ENCODE measurements at places on chromosomes 3 and 15.

DNA sequence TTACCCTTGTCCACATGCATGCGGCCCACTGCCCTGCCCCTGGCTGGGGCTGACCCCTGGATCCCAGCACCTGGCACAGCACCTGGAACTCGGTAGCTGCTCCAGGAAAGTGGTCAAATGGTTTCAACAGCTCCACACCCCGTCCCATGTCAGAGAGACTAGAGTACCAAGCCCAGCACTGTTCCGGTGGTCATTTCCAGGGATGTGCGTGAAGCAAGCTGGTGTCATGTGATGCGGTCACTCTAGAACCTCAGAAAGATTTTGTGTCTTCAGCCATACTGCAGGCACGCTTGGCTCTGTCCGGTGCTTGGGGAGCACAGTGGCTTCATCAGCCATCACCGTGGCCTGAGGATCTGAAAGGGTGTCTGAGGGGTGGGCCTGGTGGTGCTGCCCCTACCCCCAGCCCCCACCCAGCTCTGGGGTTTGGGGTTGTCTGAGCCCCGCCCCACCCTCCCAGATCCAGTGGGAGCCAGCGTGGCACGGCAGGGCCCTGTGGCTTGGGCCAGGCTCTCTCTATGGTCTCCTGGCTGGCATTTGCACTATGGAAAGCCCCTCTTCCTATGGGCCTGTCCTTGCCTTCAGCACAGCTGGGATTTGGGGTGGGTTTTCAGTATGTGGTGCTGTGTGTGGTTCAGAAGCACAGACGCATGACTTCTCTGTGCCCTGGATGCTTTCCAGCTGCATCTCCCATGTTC is 15.3 kb downstream of the APBA2 start:
- DNase-seq = no peak

DNA sequence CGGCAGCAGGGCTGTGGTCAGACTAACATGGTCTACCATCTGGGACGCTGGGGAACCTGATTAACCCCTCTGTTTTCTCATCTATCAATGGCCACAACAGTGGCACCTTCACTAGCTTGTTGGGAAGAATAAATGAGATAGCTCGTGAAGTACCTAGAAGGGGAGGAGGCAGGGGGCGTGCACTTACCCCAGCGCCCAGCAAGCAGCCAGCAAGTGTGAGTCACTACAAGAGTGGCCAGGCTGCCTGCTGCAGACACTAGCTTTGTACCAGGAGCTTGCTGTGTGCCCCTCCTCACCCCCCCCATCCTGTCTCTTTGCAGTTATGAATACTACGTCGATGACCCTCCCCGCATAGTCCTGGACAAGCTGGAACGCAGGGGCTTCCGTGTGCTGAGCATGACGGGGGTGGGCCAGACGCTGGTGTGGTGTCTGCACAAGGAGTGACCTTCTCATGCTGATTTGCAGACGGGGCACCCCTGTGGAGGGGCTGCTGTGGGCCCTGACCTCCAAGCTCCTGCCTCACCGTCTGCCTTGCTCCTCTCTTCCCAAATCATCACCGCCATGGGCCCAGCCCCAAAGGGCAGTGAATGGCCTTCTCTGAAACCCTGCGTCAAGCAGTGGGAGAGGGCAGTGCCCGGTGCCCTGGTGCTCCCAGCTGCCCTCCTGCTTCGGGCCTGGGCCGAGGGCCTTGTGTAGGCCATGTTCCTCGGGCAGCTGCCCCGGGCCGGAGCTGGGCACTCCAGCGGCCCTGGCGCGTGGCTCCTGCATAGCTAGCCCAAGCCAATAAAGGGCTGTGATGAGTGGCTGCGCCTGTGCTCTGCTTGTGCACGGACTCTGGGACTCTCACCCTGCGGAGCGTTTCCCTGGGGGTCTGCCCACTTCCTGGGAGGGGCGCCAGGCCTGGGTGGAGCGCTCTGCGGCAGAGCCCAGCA is 2.6 kb upstream of the C15orf62 start:
- DNase-seq = no peak

GRCh38 chr15:50463423-50464358 is 39.5 kb downstream of the USP8 start:
- DNase-seq = no peak

- DNase-seq = no peak
Measured at GRCh38 chr3:135169651-135170050, 374.6 kb downstream of the EPHB1 start.

GRCh38 chr3:116285781-116286421 is 159.4 kb downstream of the LSAMP start:
- DNase-seq = no peak

GRCh38 chr15:74651242-74651741 is 35.7 kb downstream of the CLK3 start:
- DNase-seq = no peak

GRCh38 chr3:64057231-64057630 is 33.9 kb upstream of the PSMD6 start:
- DNase-seq = no peak

DNA sequence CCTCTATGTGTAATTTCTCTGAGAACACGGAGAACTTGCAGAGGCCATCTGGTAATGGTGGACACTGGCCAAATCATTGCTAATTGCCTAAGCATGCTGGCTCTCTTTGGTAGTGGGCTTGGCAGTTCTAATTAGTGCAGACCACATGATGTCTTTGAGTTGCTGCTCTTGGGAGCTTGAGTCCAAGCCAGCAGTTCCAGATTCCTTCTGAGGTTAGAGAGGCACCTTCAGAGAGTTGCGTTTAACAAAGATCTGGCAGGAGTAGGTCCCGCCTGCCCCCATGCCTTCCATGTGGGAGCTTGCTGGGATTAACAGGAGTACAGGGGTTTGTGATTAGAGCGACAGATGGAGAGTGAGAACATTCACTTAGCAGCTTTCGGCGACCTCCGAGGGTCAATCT is 449.0 kb upstream of the LMCD1 start:
- no peak for DNase-seq

DNA sequence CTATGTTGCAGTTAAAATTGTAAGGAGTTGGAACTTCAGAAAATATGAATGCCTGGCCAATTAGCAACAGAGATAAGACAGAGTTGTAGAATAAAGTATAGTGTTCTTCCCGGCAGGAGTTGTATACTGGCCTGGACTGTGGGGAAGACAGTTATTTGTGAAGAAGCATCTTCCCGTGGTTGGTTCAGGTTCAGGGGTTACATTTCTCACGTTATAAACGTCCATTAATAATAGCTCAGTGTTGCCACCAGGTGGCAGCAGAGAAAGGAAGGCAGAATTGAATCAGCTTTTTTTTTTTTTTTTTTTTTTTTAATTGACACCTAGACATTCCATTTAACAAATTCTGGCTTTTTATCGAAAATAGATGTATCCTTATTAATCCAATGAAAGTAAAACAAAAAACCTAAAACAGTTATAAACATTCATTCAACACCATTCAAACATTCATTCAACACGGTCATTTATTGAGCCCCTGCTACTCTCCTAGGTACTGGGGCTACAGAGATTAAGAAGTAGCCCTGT is 66.4 kb upstream of the NR2E3 start:
- DNase-seq = no peak

GRCh38 chr3:40908612-40909011 is 290.7 kb upstream of the CTNNB1 start:
- no peak for DNase-seq

GRCh38 chr3:184556582-184557347 is 4.8 kb upstream of the EPHB3 start:
- DNase-seq = no peak

Data from D721Med (cell line).